ENCODE measurements at places on chromosomes 5 and 9.

- peak; percentile 44 for DNase-seq
Observed at GRCh38 chr5:61604076-61605025, 272.3 kb downstream of the ZSWIM6 start.

GRCh38 chr9:131419026-131419614, 25.2 kb downstream of the PRRC2B start:
- DNase-seq = no peak

DNA sequence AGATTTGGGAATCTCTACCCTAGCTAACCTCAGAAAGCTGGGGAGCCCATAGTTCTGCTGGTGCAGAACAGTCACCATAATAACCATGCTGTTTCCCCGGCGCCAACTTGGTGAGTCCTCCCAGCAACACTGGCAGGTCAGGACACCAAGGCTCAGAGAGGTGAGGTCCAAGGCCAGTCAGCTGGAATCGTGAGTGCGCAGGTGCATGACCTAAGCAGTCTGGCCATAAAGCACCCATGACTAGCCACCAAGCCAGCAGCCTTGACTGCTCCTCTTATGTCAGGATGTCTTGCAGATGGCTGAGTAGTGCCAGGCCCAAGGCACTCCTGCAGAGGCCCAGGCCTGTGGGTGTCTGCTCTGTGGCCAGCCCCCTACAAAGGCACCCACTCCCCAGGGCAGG, 2.6 kb downstream of the RNF44 start:
- DNase-seq = peak; percentile 24

- no peak for DNase-seq
Observed at GRCh38 chr5:142404046-142404477, 79.2 kb upstream of the SPRY4 start.

- DNase-seq = no peak
Observed at GRCh38 chr5:173197375-173197891, 37.6 kb downstream of the NKX2-5 start.

GRCh38 chr5:26645659-26646058, 392.7 kb downstream of the CDH9 start:
- DNase-seq = no peak

- DNase-seq = peak; percentile 24
Observed at GRCh38 chr5:139385061-139386049, 2.3 kb upstream of the SLC23A1 start.

GRCh38 chr5:9956725-9957124, 293.0 kb downstream of the ATPSCKMT start:
- no peak for DNase-seq
